ENCODE measurements at places on chromosomes 7 and 10. TPM values are rescaled to one million over a fixed set of nuclear protein-coding genes. Genes with fewer than 3 reads are reported as not detected.

DNA sequence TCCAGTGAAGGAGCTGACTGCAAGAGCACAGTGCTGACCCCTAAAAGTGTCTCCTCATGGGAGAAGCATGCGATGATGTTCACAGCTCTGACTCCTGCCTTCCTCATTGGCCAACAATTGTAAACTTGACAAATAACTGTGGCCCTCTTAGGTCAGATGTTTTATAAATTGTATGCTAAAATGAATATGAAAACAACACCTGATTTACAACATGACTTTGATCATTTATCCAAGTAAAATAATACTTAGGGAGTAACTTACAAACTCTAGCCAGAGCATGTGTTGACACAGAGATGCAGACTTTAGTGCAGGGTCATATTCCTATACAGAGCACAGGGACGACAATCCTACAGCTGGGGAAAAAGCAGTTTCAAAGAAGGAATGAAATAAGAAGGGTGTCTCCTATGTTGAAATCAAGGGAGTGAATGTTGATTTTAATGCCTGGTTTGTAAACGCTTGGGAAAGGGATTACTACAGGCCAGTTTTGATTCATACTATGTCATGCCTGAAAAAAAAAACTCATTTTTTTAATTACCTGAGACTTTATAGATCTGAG lies 391.4 kb upstream of the AKR1E2 start:
- DNase-seq = no peak

DNA sequence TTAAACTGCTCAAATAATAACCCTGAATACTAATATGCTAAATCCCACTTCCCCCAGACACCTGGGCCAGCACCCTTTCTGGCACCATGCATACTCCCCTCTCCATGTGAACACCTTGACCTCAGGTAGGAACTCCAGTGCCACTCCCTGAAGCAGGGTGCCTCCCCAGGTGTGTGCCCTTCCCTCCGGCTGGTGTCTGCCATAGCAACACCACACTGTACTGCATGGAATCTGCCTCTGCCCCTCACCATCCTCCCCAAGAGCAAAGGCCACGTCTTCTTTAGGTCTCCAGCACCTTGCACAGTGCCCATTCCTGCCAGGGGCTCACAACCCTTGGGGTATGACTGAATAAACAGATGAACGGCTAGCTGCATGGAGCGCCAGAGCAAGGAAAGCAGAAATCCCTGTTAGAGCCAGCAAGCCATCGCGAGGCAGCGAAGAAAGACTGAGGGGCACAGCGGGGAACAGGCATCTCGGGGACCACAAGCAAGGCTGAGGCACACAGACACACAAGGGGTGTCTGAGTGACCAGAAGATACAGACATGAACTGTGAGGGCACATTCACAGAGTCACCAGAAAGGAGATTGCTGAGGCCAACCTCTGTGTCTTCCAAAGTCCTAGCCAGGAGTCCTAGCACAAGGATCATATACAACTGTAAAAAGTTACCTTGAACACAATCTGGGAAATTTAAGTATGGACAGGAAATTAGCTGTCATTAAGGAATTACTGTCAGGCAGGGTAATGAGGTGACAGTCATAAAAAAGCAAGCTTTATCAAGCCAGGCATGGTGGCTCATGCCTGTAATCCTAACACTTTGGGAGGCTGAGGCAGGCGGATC lies 25.7 kb downstream of the COBL start:
- DNase-seq = no peak

- no peak for DNase-seq
Observed at GRCh38 chr10:48983648-48984351, 44.2 kb upstream of the LRRC18 start.

GRCh38 chr7:91373111-91373800 lies 109.0 kb downstream of the FZD1 start:
- DNase-seq = no peak

GRCh38 chr10:133097418-133097817 lies 9.7 kb downstream of the ADGRA1 start:
- no peak for DNase-seq

DNA sequence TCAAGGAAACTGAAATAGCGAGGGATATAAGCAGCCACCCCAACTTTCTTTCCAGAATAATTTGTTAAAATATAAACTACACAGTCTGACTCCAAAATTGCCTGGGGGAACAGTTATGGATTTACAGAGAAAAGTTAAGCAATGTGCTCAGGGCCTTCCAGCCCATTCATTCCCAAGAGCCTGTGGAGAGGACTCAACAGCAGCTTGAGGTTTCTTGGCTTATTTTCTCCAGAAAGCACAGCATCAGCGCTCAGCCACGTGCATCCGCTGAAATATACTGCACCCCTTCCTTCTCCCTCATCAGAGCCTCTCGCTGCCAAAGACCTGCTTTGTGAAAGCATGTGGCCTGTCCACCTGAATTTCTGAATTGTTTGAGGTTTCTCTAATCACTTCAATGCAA lies 375.2 kb upstream of the VWC2 start:
- DNase-seq = no peak

- DNase-seq = no peak
Observed at GRCh38 chr7:156666368-156667109, 26.0 kb downstream of the RNF32 start.

DNA sequence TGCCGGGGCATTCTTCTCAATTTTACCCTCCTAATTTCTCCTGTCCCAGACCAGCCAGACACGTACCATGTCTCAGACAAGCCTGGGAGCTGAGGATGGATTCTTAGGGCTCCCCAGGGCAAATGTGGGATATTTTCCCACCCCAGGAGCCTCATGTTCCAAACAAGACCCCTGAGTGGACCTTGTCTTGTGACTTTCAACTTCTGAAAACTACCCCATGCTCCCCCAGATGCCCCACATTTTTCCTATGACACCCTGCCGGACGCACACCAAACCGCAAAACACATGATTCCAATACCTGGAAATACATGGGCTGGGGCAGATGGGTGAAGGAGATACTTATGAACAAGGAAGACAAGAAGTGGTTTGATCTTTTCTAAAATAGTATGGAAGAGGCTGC lies 874 bp downstream of the GIMAP5 start:
- DNase-seq = no peak

- no peak for DNase-seq
Observed at GRCh38 chr10:88565072-88565471, 18.0 kb downstream of the RNLS start.

DNA sequence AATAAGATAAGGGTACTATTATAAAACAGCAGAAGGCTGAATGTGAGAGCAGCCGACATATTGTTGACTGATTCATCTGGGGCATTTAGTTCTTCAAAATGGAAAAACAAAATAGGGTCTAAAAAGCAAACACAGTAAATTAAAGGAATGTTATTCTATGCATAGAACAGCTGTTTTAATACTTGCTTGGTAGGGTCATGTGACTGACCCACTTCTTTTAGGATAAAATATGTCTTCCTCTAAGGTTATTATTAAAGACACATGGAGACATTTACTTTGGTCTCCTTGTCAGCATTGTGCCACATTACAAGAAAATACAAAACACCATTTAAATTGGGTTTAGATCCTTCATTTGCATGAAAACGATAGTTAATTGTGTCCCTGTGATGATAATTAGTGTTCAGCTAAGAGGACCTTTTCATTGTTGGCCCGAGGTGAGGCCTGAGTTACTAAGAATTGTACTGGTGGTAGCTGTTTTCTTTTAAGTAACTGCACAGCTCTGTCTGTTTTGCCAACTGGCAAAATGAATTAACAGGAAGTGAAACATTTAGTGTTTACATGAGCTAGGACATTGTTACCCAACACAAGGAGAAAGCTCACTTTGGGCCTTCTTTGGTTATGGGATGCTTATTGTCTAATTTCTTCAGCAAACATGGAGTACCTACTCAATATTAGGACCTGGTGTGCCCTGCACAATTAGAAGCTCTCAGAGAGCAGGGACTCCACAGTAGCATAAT lies 764.4 kb downstream of the LRMDA start:
- no peak for DNase-seq

- no peak for DNase-seq
Observed at GRCh38 chr10:70515035-70515667, 36.6 kb downstream of the PALD1 start.

DNA sequence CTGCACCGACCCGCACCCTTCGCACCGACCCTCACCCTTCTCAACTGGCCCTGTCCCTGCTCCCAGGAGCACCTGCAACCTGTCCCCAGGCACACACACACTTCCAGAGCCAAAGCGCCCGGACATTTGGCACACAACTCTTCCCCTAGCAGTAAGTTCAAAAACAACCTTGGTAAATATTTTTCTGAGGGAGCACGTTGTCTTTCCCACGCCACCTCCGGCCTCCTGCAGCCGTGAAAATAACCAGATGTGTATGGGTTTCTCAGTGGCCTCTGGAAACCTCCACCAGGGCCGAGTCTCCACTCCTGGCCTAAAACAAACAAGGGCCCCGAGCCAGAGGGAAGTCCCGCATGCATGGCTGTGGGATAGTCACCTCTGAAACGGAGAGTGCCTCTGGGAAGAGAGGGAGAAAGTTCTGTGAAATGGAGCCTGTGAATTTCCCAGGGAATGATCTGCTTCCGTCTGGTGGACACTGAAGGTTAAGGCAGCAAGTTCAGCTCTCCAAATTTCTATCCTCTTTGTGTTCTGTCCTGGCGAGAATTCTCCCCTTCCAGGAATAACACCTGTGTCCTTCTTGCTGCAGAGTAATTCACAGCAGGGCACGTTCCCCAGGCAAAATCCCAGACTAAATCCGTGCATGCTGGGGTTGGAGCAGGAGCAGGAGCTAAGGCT lies 15.8 kb downstream of the PODXL start:
- DNase-seq = no peak

DNA sequence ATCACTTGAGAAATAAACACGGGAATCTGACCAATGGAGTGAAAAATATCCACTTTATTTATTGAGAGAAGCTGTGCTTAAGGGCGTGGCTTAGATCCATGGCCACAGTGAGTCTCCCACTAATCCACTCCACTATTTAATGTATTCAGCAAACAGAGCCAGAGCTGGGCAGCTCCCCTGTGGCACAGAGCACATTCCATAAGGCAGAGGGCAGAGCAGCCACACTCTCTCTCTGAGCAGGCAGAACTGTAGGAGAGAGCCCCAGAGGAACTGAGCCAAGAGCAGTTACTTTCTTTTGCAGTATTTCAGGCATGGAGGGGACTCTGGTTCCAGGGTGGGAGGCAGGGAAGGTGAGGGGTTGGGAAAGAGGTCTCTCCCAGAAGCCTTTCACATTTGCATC lies 106.0 kb downstream of the GALNT17 start:
- DNase-seq = no peak

- DNase-seq = no peak
Observed at GRCh38 chr10:122140461-122140902, 130.6 kb upstream of the BTBD16 start.

DNA sequence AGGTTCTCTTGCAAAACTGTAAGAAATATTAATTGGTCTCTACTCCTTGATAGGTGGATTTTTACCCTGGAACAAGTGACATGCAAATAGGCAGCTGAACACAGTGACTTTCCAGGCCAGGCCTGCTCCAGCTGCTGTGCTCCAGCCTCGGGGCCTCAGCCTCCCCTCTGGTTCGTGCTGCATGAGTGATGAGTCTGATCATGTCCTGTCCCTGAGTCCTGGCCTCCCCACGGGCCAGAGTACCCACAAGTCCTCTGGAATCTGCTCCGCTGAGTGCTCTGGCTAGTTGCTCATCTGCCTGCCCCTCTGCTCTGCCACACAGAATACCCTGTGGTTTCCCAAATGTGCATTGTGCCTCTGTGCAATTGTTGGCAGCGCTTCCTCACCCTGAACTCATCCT lies 80.1 kb upstream of the PDZD8 start:
- DNase-seq = no peak

DNA sequence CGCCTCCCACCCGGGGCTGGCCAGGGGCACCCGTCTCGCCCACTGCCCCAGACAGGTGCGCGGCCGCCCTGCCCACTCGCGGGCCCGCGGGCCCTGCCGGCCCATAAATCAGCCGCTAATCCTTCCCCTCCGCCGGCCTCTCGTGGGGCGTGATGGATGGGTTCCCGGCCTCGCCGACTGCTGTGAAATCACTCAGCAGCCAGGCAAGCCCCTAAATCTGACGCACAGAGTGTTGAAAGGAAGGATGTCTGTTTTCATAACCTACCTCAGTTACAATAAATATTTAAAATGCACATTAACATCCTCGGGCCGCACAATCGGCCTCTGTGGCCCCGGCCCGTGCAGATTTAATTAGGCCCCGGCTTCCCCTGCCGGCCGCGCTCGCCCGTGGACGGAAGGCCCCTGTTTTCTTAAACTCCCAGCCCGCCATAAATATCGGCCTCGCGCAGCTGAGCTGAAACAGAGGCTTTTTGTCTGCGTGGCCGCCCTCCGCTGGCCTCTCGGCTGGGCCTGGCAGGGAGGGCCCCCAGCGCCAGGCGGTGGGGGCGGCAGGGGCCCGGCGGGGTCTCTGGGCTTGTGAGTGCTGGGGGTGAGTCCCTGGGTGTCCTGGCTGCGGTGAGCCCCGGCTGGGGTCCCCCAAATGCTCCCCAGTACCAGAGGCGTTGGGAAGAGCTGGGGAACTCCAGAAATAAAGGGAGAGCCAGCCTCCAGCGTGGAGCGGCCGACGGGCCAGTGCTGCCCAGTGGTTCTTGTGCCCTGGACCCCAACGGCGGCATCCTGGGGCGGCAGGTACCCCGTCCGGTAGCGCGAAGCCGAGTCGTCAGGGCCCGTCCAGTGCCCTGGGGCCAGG lies 90.7 kb downstream of the UNCX start:
- DNase-seq = no peak

DNA sequence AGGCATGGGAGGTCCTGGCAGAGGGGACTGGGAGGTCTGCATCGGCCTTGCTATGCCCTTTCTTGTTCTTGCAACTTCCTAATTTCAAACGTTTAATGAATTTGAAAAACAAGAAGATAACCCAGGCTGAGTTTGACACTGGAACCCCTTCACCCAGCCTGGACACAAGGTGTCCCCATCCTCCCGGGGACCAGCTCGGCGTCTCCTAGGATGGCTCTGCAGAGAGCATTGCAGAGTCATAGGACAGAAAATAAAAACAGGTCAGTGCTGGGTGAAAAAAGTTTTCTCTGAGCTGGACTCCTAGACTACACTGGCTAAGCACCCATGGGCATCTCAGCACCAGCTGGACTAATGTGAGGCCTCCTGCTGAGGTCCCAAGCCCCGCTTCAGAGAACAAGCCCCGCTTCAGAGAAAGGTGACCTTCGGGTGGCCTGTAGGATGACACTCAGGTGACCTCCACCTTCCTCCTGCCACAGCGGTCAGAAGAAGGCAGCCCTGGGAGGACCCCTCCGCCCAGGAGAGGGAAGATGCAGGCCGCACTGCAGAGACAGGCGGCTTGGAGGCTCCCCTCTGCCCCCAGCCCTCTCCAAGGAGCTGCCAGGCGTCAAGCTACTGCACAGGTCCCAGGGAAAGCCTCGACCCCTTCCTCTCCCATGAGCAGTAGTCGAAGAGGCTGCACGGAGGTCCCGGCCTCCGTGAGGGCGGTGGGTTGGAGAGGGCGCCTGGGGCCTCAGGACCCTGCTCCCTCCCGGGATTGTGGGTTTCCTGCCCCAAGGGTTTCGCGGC lies 9.3 kb upstream of the UNCX start:
- DNase-seq = no peak

HKDC1 gene
- polyA plus RNA-seq = not detected

EBF3 gene
- not detected for polyA plus RNA-seq

VPS37D gene
- not detected for polyA plus RNA-seq

FAM25G gene
- not detected for polyA plus RNA-seq

SYT15 gene
- polyA plus RNA-seq = 0.06 TPM

OGDHL gene
- not detected for polyA plus RNA-seq

POLR3A gene
- polyA plus RNA-seq = 3.4 TPM

DBNL gene
- 285 TPM for polyA plus RNA-seq
